ENCODE measurements at places on chromosomes 13 and 19. TPM values are rescaled to one million over a fixed set of nuclear protein-coding genes. Genes with fewer than 3 reads are reported as not detected.

GRCh38 chr19:1222394-1222793 is 15.4 kb downstream of the CBARP start:
- no peak overlapping the region for H3K27ac ChIP-seq
- DNase-seq = no peak
- H3K4me1 ChIP-seq = no peaks in the 10 kb centered on the region

- no peak overlapping the region for H3K27ac ChIP-seq
- peaks cover 9% of the 10 kb centered on the region for H3K27me3 ChIP-seq
- no peaks in the 10 kb centered on the region for H3K36me3 ChIP-seq
- DNase-seq = no peak
Observed at GRCh38 chr13:30892966-30893365, 13.1 kb upstream of the MEDAG start.

The ZNF525 gene
- 22.3 TPM for total RNA-seq

- H3K4me1 ChIP-seq = no peaks in the 10 kb centered on the region
- H3K27ac ChIP-seq = no peak overlapping the region
- H3K27me3 ChIP-seq = no peaks in the 10 kb centered on the region
- H3K4me3 ChIP-seq = no peak overlapping the region
- no peak for DNase-seq
Observed at GRCh38 chr13:64414381-64414780, 2815.8 kb downstream of the PCDH9 start.

DNA sequence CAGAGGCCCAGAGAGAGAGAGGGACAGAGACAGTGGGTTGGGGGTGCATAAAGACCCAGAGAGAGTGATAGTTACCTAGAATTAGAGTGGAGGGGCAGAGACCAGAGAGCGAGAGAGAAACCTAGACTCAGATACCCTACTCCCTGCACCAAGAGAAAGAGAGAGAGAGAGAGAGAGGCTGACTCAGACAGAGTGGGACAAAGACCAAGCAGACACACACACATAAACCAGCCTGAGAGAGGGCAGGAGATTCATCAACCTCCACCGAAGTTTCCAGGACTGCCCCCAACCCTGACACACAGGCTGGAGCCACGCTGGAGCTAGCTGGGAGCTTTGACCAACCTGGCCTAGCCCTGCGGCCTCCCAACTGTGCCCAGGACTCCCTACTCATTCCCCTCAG is 12.9 kb downstream of the SYT3 start:
- DNase-seq = no peak
- no peak overlapping the region for H3K27ac ChIP-seq
- H3K4me3 ChIP-seq = no peak overlapping the region
- H3K27me3 ChIP-seq = no peaks in the 10 kb centered on the region
- H3K4me1 ChIP-seq = no peaks in the 10 kb centered on the region
